ENCODE measurements at places on chromosomes 1 and 21.

GRCh38 chr1:52455686-52456085 is 51.3 kb downstream of the PRPF38A start:
- no peak overlapping the region for H3K4me3 ChIP-seq
- no peak for DNase-seq
- H3K4me1 ChIP-seq, result no peaks in the 10 kb centered on the region

GRCh38 chr1:89040315-89040626 is 17.6 kb upstream of the GBP3 start:
- no peaks in the 10 kb centered on the region for H3K27me3 ChIP-seq
- no peak overlapping the region for H3K27ac ChIP-seq
- no peaks in the 10 kb centered on the region for H3K36me3 ChIP-seq
- DNase-seq, result no peak
- H3K4me3 ChIP-seq, result no peak overlapping the region
- H3K4me1 ChIP-seq, result peaks cover 28% of the 10 kb centered on the region

GRCh38 chr1:241716915-241717656 is 65.0 kb downstream of the WDR64 start:
- no peaks in the 10 kb centered on the region for H3K36me3 ChIP-seq
- H3K27ac ChIP-seq, result no peak overlapping the region
- no peak for DNase-seq
- no peaks in the 10 kb centered on the region for H3K27me3 ChIP-seq
- H3K4me3 ChIP-seq, result no peak overlapping the region

DNA sequence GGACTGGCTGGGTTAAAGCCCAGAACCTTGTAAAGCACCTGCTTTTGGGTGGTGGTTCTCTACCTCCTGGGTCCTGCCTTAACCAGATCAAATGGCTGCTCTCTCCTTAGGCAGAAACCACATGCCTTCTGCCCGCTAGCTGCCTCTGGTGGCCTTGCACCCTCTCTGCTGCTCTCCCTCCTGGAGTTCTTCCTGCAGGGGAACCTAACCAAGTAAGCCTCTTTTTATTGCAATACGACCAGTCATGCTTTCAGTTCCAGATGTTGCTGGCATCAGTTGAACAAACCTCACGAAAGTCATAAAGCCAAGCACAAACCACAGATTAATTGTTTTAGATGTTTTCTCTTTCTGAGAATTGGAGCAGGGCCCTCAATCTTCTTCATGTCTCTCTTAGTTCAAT is 118.9 kb downstream of the GDAP2 start:
- no peaks in the 10 kb centered on the region for H3K27me3 ChIP-seq
- no peaks in the 10 kb centered on the region for H3K4me1 ChIP-seq
- no peaks in the 10 kb centered on the region for H3K36me3 ChIP-seq
- no peak for DNase-seq
- H3K27ac ChIP-seq, result no peak overlapping the region
- H3K4me3 ChIP-seq, result no peak overlapping the region

- DNase-seq, result no peak
- no peak overlapping the region for H3K27ac ChIP-seq
- peaks cover 17% of the 10 kb centered on the region for H3K4me1 ChIP-seq
- H3K4me3 ChIP-seq, result no peak overlapping the region
- peaks cover 2% of the 10 kb centered on the region for H3K36me3 ChIP-seq
- H3K27me3 ChIP-seq, result no peaks in the 10 kb centered on the region
Measured at GRCh38 chr1:78009836-78010235, 5.1 kb downstream of the DNAJB4 start.

DNA sequence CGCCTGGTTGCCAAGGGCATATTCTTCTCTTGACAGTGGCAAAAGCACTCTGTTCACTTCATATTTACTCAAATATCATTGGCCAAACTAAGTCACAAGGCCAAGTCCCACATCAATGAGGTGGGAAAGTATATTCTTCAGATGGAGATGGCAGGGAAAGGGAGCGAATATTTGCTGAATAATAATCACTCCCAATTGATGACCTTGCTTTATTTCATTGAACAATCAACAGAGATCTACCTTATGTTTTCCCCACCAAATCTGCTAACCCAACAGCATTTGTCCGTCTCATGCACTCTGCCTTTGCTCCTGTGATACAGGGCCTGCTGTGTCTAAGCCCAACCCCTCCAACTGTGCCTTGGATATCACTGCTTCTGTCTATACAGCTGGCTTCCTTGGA is 45.2 kb upstream of the PCP4 start:
- no peaks in the 10 kb centered on the region for H3K27me3 ChIP-seq
- H3K4me1 ChIP-seq, result no peaks in the 10 kb centered on the region
- H3K36me3 ChIP-seq, result no peaks in the 10 kb centered on the region
- H3K27ac ChIP-seq, result no peak overlapping the region

DNA sequence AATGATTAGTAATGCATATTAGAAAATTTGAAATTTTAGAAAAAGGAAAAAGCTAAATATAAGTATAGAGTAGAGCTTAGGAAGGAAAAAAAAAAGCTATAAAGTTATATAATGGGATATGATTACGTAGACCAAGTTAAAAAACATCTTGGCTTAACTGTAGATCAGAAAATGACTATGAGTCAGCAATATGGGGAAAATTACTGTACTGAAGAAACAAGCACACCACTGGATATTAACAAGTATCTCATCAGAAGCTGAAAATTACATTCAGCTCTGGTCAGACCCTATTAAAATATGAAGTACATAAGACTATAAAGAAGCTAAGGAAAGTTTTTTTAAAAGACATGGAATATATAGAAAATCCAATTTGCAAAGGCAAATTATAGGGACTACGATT is 19.5 kb downstream of the DNAJC8 start:
- no peaks in the 10 kb centered on the region for H3K4me1 ChIP-seq
- no peak for DNase-seq
- no peak overlapping the region for H3K27ac ChIP-seq
- peaks cover 24% of the 10 kb centered on the region for H3K36me3 ChIP-seq

- no peaks in the 10 kb centered on the region for H3K36me3 ChIP-seq
- H3K4me1 ChIP-seq, result no peaks in the 10 kb centered on the region
- no peak for DNase-seq
- no peaks in the 10 kb centered on the region for H3K27me3 ChIP-seq
- no peak overlapping the region for H3K4me3 ChIP-seq
- H3K27ac ChIP-seq, result no peak overlapping the region
Measured at GRCh38 chr1:27225621-27226020, 8.8 kb upstream of the WDTC1 start.

DNA sequence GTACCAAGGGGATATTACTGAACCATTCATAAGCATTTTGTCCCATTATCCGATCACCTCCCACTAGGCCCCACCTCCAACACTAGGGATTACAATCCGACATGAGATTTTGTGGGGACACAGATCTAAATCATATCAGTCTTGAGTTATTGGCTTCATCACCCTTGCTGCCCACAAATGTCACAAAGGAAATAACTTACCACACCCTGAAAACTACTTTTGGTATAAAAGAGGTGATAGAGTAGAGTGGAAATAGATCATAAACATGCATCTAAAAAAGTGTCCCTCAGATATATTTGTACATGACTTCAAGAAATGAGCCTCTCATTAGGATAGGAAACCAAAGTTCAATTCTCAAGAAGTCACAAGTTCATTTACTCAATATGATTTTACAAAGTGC is 22.6 kb upstream of the FCRL3 start:
- H3K36me3 ChIP-seq, result no peaks in the 10 kb centered on the region
- peaks cover 8% of the 10 kb centered on the region for H3K4me1 ChIP-seq
- DNase-seq, result no peak
- no peak overlapping the region for H3K4me3 ChIP-seq

Data from CD4-positive, alpha-beta memory T cell (primary cell).